ENCODE measurements at places on chromosomes 3 and 15.

- DNase-seq = no peak
Observed at GRCh38 chr3:78613421-78613879, 1154.3 kb downstream of the ROBO1 start.

DNA sequence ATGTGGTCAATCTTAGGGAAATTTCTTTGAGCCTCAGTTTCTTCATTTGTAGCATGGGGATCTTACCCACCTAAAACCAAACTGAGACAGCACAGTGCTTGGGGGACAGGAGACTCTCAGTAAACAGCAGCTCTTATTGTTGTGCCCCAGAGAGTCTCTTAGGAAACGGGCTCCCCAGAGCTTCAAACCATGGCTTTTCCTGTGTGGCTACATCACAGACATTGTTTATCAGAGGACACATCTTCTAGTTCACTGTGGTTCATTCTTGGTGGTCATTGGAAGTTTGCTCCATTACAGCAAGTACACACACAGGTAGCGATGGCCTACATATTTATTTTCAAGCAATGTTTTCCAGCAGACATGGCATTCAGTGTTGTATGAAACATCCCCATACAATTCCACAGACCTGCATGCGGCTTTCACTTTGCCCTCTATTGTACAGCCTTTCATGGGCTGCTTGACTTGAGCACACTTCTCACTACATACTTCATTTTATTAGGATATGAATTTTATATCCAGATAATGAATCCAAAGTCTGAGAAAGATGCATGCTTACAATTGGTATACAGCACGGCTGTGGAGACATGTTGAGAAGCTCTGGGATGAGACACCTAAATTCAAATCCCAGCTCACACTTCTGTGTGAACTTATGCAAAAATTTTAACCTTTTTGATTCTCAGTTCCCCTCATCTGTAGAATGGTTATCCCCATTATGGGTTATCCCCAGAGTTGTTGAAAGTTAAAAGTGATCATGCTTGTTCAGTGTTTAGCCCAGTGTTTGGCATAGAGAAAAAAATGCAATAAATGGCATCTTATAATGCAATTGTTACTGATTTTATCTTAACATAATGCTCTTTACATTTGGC lies 84.8 kb upstream of the ICE2 start:
- no peak for DNase-seq

DNA sequence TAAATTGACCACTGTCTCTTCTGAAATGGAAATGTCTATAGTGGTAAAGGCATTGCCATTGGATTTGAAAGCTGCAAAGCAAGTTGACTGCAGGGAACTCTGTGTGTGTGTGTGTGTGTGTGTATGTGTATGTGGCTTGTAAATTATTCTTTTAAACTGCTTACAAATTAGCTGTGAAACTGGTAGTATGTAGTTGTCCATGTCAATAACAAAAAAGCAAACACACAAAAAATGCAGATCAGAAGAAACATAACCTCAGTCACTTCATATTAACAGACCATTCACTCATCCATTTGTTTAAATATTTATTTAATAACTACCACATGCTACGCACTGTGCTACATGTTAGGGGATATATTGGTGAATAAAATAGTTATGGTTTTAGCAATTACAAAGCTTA lies 837.7 kb downstream of the FHIT start:
- peak; percentile 24 for DNase-seq

GRCh38 chr15:67776600-67776999 lies 48.7 kb upstream of the SKOR1 start:
- no peak for DNase-seq

DNA sequence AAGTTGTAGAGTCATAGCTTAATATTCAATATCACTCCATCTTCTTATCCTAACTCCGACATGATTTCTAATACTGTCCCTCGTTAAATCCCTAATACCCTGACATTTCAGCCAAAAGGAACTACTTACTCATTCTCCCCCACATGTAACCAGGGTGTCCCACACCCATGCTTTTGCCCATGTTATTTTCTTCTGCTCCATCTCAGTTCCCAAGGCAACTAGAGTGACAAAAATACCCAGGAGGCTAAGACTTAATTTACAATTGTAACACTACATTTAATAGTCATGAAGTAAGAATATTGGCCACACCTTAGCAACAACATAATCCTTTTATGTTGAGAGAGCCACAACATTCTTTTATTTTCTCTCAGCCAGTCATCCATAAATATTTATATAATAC lies 248.5 kb upstream of the TGFBR2 start:
- no peak for DNase-seq

DNA sequence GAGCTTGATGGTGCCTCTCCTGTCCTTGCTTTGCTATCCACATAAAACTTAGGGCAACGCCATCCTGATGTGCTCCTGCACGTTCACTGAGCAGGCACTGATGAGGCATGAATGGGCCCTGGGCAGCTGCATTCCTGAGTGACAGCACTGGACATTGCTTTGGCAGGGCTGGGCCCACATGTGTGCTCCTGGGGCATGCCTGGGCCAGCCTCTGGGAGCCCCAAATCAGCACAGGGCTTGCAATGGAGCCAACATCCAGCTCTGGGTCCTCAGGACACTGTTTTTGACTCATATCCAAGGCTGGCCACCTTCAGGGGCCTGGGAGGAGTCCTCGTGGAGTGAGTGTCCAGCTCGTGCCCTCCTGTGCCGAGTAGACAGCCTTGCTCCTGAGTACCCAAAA lies 5.9 kb upstream of the TKT start:
- no peak for DNase-seq

DNA sequence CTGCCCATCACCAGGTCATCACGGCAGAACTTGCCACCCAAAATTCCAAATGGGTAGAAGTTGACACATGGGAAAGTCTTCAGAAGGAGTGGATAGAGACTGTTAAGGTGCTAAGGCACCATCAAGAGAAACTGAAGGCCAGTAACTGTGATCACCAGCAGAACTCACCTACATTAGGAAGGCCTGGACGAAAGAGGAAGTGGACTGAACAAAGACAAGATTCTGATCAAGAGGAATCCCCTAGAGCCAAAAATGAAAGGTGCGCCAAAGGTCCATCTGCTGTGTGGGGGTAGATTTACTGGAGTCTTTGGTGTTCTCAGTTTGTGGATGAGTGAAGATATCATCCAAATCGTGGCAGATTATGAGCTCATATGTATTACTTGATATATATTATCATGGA lies 46.3 kb upstream of the P3H2 start:
- DNase-seq = no peak

- no peak for DNase-seq
Observed at GRCh38 chr3:41002104-41002503, 197.2 kb upstream of the CTNNB1 start.

DNA sequence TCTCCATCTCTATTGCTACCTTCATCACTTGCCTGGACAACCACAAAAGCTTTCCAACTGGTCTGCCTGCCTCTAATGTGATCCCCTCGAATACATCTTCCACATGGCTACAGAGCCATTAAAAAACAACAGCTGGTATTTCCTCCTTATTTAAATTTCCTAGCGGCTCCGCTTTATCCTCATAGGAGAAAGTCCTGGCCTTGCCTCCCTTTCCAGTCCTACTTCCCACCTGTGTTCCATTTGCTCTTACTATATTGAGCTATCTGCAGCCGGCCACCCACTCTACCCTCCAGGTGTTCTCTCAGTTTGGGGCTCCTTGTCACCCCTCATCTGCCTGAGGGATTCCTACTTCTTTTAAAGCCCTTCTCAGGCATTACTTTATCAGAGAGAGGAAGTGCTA lies 49.7 kb upstream of the TSPAN3 start:
- no peak for DNase-seq

DNA sequence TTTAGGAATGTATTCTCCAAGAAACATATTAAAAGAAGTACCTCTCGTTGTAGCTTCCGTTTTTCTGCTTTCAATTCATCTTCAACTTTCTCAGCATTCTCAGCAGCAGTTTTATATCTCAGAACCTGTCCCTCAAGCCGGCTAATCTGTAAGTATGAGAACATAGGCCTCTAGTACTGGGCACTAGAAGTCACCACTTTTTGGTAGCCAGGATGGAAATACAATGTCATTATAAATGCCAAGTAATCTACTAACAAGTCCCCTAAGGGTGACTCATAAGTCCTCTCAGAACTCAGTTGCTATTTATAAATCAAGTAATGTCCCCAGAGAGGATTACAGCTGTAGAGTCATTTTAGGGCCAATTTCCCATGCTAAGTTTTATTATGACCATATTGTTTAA lies 61.1 kb downstream of the MLH1 start:
- no peak for DNase-seq

GRCh38 chr3:71776538-71776937 lies 8.4 kb downstream of the PROK2 start:
- DNase-seq = no peak

DNA sequence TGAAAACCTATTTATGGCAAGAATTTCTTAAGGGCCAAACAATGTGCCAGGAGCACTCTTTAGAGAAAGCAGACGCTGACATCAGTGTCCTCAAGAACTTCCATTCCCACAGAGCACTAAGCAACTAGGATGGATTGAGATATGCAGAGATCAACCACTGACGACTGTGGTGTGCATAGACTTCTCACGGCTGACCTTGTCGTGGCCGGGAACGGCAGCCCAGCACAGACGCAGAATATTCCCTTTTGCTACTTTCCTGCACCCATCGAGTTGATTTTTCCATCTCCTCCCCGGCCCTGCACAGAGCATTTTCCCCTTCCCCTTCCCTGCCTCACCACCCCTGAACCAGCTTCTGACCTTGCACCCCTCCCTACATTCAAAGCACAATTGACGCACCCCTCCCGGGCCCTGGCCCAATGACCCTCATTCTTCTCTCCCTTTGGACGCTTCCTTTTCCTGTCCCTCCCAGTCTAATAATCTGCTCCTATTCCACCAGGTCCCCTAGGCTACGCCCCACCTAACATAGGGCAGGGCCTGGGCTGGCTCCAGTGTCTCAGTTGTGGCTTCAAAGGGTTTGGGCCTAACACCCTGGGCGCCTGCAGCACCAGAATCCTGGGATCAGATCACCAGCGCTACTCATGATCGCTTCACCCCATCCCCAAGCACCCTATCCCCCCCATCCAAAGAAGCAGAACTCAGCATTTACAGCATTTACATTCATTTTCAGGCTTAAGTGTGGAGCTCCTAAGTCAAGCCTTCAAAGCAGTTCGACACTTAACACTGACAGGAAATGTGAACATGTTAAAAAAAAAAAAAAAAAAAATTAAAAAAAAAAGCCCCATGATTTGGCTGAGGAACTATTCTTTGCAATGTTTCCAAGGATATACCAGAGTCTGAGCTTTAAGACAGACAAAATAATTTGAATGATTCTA lies 151.2 kb downstream of the FOXP1 start:
- no peak for DNase-seq

- DNase-seq = no peak
Observed at GRCh38 chr3:44906997-44907396, 32.6 kb downstream of the TGM4 start.

- DNase-seq = peak; percentile 52
Observed at GRCh38 chr15:28989239-28989830, 103.6 kb downstream of the APBA2 start.

DNA sequence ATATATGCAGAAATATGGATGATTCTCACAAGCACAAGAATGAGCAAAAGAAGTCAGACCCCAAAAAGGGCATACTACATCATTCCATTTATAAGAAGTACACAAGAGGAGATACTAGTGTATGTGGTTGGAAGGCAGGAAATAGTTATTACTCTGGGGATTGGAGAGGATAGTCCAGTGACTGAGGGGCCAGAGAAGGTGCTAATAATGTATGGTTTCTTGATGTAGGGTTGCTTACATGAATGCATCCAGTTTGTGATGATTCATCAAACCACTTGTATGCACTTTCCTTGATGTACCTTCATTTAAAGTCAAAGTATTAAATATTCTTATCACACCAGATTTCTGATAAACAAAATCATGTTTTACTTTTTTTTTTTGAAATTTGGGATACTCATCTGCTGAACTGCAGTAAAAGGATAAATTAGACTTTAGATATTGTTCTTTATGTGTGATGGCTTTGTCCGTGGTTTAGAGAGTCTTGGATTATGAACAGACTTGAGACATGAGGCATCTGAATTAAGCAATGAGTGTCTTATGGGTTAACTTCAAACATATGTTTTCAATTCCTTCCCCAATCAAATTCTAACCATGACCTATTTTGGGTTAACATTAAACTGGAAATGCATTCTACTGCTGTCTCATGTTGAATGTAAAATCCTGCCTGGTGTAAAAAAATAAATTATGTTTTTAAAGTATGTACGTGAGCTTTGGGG lies 171.2 kb downstream of the SEMA6D start:
- DNase-seq = no peak

- no peak for DNase-seq
Observed at GRCh38 chr15:69145694-69146492, 14.5 kb upstream of the GLCE start.

- no peak for DNase-seq
Observed at GRCh38 chr3:144864646-144865045, 893.0 kb downstream of the DIPK2A start.

- DNase-seq = no peak
Observed at GRCh38 chr3:170277833-170278580, 55.8 kb downstream of the PRKCI start.

- DNase-seq = no peak
Observed at GRCh38 chr3:161369531-161369930, 1.8 kb downstream of the SPTSSB start.

- peak; percentile 32 for DNase-seq
Observed at GRCh38 chr15:37880009-37880834, 54.2 kb upstream of the TMCO5A start.

Data from right lung (tissue), 10 donors.